ENCODE measurements at places on chromosomes 5 and 9. TPM values are rescaled to one million over a fixed set of nuclear protein-coding genes. Genes with fewer than 3 reads are reported as not detected.

DNA sequence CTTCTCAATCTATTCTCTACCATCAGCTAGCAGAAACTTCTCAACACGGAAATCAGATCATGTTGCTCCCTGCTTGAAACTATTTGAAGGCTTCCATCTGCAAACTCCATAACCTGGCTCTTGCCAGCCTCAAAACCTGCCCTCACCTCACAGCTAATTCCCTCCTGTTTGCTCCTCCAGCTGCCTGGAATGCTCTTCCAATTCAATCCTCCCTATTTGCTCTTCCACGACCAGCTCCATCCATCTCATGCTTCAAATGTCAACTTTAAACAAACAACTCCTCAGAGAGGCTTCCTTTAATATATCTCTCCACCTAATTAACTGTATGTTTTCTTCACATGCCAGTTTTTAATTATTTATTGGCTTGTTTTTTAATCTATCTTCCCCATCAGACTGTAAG, 1.5 kb downstream of the PLAA start:
- DNase-seq: no peak
- peaks cover 51% of the 10 kb centered on the region for H3K4me1 ChIP-seq
- no peaks in the 10 kb centered on the region for H3K36me3 ChIP-seq
- peak overlapping the region; percentile 98 for H3K27ac ChIP-seq
- no peaks in the 10 kb centered on the region for H3K27me3 ChIP-seq

- H3K36me3 ChIP-seq: no peaks in the 10 kb centered on the region
- no peak overlapping the region for H3K27ac ChIP-seq
These were observed 49.6 kb downstream of the ANKDD1B start for GRCh38 chr5:75660678-75661465.

DNA sequence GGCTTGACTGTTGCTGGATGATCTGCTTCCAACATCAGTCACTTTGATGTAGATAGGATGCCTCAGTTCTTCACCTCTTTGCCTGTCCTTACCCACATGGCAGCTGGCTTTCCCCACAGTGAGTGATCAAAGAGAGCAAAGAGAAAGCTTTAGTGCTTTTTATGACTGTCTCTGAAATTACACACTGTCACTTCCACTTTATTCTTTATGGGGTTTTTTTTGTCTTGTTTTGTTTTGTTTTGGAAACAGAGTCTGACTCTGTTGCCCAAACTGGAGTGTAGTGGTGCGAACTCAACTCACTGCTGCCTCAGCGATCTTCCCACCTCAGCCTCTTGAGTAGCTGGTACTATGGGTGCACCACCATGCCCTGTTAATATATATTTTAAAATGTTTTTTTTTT, 32.4 kb upstream of the C5orf24 start:
- no peak for DNase-seq
- H3K27ac ChIP-seq: no peak overlapping the region
- H3K4me1 ChIP-seq: no peaks in the 10 kb centered on the region
- no peaks in the 10 kb centered on the region for H3K27me3 ChIP-seq
- no peak overlapping the region for H3K4me3 ChIP-seq

GRCh38 chr5:145345511-145346287, 489.4 kb downstream of the PRELID2 start:
- no peak overlapping the region for H3K4me3 ChIP-seq
- H3K27ac ChIP-seq: no peak overlapping the region
- no peak for DNase-seq
- no peaks in the 10 kb centered on the region for H3K27me3 ChIP-seq
- no peaks in the 10 kb centered on the region for H3K36me3 ChIP-seq

- H3K36me3 ChIP-seq: no peaks in the 10 kb centered on the region
- no peaks in the 10 kb centered on the region for H3K27me3 ChIP-seq
- no peak overlapping the region for H3K27ac ChIP-seq
These were observed 121.3 kb downstream of the UGCG start for GRCh38 chr9:112017878-112018277.

DNA sequence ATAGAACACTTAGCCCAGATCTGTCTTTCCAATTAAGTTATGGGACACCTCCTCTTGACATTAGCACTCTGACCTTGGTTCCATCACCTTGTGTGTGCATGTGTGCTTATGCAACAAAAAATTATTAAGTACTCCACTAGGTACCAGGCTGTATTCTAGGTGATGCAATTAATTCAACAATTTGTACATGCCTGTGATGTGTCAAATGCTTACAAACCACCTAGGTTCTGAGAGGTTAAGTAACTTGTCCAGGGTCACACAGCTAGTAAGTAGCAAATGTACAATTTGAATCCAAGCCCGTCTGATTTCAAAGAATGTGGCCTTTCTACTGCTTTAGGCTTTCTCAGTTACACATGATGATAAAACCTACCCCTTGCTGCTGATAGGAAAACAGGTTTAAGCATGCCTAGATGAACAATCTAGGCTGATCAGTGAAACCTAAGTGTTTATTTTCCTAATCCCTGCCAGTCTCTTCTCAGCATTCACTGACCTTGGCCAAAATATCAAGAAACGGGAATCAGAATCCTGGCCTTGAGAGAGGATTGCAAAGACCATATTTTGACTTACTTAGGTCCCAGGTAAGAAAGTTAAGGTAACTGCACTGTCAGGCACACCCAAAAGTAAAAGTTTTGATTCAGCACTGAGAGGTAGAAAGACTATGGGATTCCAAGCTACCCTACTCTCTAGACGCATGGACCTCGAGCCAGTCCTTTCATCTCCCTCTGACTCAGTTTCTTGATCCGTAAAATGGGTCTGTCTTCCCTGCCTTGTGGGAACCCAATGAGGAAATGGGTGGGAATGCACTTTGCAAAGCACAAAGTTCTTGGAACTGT, 1.0 kb downstream of the TBC1D2 start:
- H3K27ac ChIP-seq: peak overlapping the region; percentile 92
- H3K4me3 ChIP-seq: peak overlapping the region; percentile 93
- no peak for DNase-seq

DNA sequence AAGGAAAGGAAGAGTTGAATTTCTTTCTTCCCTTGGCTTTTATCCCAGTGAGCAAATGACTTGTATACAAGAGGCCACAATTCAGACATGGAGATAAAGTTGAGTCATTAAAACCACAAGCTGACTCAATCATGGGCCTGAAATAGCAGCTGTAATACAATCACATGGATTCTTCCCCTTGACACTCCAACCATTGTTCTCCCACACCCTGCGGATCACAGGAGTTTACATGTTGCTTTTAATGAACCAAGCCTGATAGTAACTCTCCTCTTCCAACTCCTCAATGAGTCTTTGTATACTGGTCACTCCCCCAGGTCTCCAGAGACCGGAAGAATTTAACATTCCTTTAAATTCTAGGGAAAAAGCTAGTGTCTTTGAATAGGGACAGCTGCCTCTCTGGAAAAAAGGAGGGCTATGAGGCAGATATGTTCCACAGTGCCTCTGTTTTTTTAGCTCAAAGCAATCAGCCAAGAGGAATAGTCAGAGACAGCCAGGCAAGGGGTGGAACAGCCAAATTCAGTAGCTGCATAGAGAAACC, 32.4 kb downstream of the PCDHGC5 start:
- no peaks in the 10 kb centered on the region for H3K36me3 ChIP-seq
- H3K4me3 ChIP-seq: no peak overlapping the region
- H3K27ac ChIP-seq: peak overlapping the region; percentile 88
- H3K27me3 ChIP-seq: no peaks in the 10 kb centered on the region
- DNase-seq: peak; percentile 28
- H3K4me1 ChIP-seq: peaks cover 24% of the 10 kb centered on the region

DNA sequence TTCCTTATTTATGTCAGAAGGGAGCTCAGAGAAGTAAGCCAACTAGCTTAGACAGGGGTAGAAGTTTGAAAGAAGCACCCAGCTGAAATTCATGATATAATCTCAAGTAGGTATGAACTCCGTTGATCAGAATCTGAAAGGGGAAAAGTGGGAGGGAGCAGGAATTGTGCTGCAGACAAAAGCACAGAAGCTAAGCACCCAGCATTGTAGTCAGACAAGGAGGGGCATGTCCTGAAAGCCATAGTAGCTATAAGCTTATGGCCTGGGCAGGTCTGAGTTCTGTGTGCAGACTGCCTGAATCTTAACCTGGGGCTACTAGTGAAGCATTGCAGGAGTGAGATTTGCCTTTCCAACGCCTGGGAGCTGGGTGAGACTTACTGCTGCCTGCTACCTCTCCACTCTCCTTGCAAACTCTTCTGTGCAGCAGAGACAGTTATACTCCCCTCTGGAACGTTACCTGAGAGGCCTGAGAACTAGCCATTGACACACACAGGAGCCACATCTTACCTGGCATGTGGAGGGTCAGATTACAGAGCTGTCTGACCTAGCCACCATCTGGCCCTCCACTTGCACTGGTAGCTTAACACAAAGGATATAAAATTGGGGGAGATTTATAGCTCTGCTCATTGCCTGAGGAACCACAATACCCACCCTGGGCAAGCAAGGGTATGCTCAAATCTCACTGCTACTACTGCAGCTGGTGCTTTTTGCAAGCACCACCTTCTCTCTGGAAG, 9.8 kb upstream of the CYLC2 start:
- H3K4me1 ChIP-seq: no peaks in the 10 kb centered on the region
- no peaks in the 10 kb centered on the region for H3K27me3 ChIP-seq
- H3K4me3 ChIP-seq: no peak overlapping the region
- H3K27ac ChIP-seq: no peak overlapping the region
- DNase-seq: no peak

DNA sequence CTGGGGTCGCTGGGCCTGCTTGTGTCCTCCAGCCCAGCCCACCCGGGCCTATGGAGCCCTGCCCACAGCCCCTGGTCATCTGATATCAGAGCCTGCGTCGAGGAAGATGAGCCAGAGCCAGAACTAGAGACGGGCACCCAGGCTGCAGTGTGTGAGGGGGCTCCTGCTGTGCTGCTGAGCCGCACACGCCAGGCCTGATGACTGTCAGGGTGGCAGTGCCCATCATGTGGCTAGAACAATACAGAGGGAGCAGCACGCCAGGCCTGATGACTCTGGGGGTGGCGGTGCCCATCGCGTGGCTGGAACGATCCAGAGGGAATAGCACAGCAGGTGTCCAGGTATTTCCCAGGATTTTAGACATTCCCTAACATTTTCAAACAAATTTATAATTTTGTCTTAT, 9.2 kb upstream of the LRRC14B start:
- no peak overlapping the region for H3K27ac ChIP-seq
- DNase-seq: no peak
- H3K4me1 ChIP-seq: no peaks in the 10 kb centered on the region
- no peaks in the 10 kb centered on the region for H3K27me3 ChIP-seq

DNA sequence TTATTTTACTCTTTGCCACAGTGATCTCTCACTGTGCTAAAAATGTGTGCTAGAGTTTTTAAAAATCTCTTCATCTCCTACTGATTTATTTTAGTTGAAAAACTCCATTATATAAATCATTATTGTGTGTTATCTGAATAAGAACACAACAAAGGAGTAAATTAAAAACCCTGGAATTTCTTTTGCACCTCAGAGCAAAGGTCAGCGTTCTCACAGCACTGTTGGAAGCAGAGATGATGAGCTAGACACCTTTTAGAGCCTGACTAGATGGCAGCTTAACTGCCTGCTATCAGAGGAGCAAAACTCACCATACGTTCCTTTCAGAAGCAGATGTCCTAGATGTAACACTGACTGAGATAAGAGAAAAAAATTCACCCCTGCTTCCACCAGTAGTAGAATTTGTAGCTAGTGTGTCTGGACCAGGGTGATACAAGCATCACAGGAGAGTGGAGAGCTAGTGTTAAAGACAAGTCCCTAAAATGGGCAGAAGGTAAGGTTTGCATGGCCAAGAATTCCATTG, 147.1 kb downstream of the ENTREP1 start:
- no peaks in the 10 kb centered on the region for H3K27me3 ChIP-seq
- no peak overlapping the region for H3K4me3 ChIP-seq
- H3K27ac ChIP-seq: no peak overlapping the region
- DNase-seq: no peak

DNA sequence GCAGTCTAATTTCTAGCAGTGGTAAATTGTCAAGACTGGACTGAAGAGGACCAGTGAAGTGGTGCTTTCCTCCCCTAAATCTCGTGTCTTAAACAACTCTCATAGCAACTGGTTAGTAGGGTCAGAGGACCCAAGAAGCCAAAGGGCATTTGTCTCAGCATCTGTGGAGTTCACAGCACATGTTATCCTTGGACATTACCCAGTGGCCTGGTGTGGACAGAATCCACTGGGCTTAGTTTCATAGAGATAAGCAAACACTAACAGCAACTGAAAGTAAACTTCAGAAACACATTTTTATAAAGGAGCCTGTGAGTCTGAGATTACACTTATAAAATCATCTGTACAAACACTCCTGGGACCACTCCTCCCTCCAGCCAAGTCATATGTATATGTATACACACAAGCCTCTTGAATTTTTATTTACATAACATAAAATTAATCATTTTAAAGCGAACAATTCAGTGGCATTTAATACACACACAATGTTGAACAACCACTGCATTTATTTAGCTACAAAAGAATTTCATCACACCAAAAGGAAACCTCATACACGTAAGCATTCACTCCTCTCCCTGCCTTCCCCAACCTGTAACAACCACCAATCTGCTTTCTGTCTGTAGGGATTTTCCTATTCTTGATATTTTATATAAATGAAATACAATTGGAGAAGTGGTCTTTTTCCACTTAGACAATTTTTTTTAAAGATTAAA, 457.8 kb downstream of the RASEF start:
- no peak overlapping the region for H3K4me3 ChIP-seq
- no peak for DNase-seq
- no peaks in the 10 kb centered on the region for H3K4me1 ChIP-seq
- H3K27ac ChIP-seq: no peak overlapping the region
- no peaks in the 10 kb centered on the region for H3K36me3 ChIP-seq

DNA sequence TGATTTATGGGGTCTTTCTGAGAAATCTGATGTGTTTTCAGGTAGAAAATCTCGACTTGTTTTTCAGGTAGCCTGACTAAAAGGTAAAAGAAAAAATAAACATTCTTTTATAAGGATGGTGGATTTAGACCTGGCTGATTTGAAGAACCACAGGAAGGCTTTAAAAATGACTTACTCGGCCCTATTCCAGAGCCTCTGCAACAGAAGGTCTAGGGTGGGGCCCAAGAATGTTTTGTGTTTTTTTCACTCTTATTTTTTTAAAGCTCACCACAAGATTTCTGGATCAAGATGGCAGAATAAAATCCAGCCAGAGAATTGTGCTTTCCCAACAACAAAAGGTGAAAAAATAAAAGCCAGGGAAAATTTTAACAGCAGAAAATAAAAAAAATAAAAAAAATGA, 59.1 kb downstream of the FNBP1 start:
- DNase-seq: no peak
- peak overlapping the region; percentile 89 for H3K27ac ChIP-seq
- no peaks in the 10 kb centered on the region for H3K36me3 ChIP-seq

- no peak for DNase-seq
- no peaks in the 10 kb centered on the region for H3K36me3 ChIP-seq
- no peaks in the 10 kb centered on the region for H3K4me1 ChIP-seq
These were observed 143.9 kb upstream of the FBN2 start for GRCh38 chr5:128681764-128682592.

- H3K27ac ChIP-seq: no peak overlapping the region
- no peak for DNase-seq
- H3K36me3 ChIP-seq: no peaks in the 10 kb centered on the region
- H3K27me3 ChIP-seq: no peaks in the 10 kb centered on the region
- H3K4me3 ChIP-seq: no peak overlapping the region
- peaks cover 6% of the 10 kb centered on the region for H3K4me1 ChIP-seq
These were observed 126.7 kb downstream of the GADD45G start for GRCh38 chr9:89731262-89732182.

The PCDHGA1 gene
- 1.6 TPM for total RNA-seq

The CCL27 gene
- 45.1 TPM for total RNA-seq

The HAPLN1 gene
- not detected for total RNA-seq

The NR6A1 gene
- 7.7 TPM for total RNA-seq

The AJM1 gene
- total RNA-seq: 2.0 TPM

The TMEM252 gene
- not detected for total RNA-seq

The THBS4 gene
- total RNA-seq: 153 TPM

The ANKRD34B gene
- total RNA-seq: not detected

The PCA3 gene
- not detected for total RNA-seq

All from tibial nerve (tissue), 4 donors.